ENCODE measurements at places on chromosomes 13 and 19.
A peak's percentile ranks its signal among the peaks of the same experiment; 100 is the strongest.

DNA sequence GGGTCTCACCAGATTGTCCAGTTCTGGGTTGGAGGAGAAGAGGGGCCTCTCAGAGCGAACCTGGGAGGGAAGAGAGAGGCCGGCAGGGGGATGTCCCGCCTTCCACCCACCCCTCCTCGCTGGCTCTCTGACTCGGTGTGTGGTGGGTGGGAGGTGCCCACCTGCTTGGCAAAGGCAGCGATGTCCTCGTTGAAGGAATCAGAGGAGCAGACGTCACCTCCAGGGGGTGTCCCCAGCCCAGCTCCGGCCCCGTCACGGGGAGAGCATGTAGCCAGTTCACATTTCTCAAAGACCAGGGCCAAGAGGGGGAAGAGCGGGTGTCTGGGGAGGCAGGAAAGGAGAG, 2.7 kb downstream of the MEIS3 start:
- no peak for DNase-seq

GRCh38 chr13:23578411-23579071, 8.3 kb downstream of the TNFRSF19 start:
- peak; percentile 67 for DNase-seq

GRCh38 chr13:49791711-49792549, 552 bp downstream of the KPNA3 start:
- DNase-seq: peak; percentile 50

GRCh38 chr13:52428295-52428694, 22.1 kb downstream of the VPS36 start:
- DNase-seq: no peak

DNA sequence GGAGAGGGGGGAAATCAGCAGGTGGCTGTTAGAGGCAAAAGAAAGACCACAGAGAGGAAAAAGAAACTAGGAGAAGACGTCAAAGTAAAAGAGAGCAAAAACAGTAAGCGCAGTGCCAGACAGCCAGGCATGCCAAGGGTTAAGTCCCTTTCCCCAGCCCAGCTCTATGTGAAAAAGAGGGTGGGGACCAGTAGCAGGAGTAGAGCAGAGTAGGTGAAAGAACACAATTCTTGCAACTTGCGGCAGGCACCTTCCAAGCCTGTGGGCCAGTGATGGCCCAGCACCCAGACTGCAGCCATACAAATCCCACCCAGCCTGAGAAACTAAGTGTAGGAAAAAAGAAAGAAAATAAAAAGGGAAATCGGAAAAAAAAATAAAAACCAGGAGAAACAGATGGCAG, 64.2 kb upstream of the ZNF85 start:
- no peak for DNase-seq

DNA sequence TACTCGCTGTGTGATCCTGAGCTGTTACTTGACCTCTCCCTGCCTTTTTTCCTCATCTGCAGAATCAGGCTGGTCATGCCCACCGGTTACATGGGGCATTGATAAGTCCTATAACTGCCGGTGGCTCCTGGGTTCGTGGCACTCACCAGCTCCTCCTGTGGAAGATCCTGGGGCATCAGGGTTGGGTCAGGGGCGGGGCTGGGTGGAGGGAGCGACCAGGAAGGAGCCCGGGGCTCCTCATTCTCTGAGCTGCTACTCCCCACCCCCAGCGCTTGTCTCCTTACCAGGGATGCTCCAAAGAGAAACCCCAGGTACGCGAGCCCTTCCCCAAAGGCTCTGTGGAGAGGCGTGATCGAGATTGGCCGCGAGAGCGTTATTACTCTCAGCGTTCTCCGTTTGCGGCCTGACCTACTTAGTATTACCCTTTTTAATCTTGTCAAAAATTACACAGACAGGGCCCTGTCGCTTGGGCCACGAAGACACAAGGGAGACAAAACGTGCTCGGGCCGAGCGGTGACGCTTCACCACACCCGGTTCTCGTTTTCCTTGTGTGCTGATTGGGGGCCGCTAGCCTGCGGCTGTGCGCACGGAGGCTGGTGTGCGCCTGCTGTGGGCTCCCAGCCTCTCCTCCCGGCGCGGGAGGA, 10.7 kb downstream of the HDGFL2 start:
- no peak for DNase-seq

- no peak for DNase-seq
Measured at GRCh38 chr13:59982631-59983382, 180.9 kb downstream of the DIAPH3 start.

GRCh38 chr13:40667622-40667978, 1.2 kb upstream of the FOXO1 start:
- DNase-seq: peak; percentile 27

DNA sequence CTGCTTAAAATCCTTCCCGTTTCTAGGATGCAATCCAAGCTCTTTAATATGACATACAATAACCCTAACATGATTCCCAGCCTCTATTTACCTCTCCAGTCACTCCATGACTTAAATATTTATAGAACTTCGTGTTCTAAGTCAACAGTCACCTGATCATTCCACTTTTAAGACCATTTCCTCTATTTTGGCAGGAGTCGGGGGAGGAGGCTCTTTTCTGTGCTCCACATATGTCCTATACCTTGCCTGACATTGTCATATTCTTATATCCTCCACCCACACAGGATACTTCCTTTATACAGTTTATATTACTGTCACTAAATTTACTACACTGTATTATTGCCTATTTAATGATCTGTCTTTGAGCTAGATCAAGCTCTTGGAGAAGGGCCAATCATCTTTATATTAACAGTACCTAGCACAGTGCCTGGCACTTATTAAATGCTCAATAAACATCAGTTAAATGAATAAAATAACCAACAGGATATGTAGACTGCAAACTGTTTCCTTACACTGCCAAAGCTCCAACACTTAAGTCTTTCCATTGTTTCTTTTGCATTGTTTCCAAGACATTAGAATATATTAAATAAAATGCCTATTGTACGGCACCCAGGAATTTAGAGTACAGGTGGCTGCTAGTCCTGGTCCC, 2.7 kb downstream of the ARGLU1 start:
- no peak for DNase-seq

GRCh38 chr13:98129059-98129746, 13.7 kb upstream of the FARP1 start:
- no peak for DNase-seq

GRCh38 chr19:55173714-55174409, 6.2 kb downstream of the SYT5 start:
- DNase-seq: peak; percentile 45

DNA sequence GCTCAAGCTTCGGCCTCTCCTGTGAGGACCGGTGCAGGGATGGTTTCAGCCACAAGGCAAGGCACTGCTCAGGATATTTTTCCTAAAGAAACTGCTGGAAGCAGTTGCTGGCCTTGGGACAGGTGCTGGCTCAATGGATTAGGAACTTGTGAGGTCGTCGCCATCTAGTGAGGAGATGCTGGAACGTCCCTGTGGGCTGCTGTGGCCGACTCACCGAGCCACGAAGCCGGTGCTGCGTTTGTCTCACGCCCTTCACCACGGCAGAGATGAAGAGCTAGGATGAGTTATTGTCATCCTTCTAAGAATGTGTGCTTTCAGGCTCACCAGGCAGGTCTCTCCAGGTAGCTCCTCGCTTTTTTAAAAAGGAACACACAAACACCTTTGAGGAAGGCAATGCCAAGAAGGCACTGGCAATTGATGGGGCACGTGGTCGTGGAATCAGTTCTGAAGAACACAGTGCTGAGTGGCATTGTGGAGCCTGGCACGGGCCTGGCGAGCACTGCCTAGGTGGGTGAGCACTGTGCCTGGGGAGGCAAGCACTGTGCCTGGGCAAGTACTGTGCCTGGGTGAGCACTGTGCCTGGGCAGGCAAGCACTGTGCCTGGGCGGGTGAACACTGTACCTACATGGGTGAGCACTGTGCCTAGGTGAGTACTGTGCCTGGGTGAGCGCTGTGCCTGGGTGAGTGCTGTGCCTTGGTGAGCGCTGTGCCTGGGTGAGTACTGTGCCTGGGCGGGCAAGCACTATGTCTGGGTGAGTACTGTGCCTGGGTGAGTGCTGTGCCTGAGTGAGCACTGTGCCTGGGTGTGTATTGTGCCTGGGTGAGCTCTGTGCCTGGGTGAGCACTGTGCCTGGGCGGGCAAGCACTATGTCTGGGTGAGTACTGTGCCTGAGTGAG, 140.4 kb downstream of the TEX29 start:
- DNase-seq: no peak

GRCh38 chr13:48858122-48858902, 117.4 kb upstream of the FNDC3A start:
- no peak for DNase-seq

GRCh38 chr13:65378484-65378883, 1851.7 kb downstream of the PCDH9 start:
- no peak for DNase-seq

- DNase-seq: no peak
Measured at GRCh38 chr13:87961546-87961945, 290.4 kb downstream of the SLITRK5 start.

DNA sequence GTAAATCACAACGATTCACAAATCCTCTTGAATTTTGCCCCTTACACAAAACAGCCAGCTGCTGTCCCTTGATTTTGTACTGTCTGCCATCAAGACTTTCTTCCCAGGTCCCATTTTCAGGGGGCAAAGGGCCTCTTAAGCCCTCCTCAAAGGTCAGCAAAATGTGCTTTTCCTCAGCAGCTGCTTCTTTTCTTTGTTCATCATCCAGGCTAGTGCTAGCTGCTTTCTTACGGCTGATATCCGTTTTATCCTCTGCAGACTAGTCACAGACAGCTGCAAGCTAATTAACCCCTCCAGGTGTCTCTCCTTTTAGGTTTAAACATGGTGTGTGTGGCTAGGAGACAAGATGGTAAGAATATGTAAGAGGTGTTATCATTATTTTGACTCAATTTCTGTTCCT, 90.9 kb downstream of the NALCN start:
- no peak for DNase-seq

- no peak for DNase-seq
Measured at GRCh38 chr13:106110241-106110855, 425.1 kb downstream of the EFNB2 start.

GRCh38 chr19:3821156-3821555, 35.0 kb upstream of the MATK start:
- no peak for DNase-seq

GRCh38 chr19:50646074-50646807, 3.0 kb upstream of the C19orf81 start:
- no peak for DNase-seq

DNA sequence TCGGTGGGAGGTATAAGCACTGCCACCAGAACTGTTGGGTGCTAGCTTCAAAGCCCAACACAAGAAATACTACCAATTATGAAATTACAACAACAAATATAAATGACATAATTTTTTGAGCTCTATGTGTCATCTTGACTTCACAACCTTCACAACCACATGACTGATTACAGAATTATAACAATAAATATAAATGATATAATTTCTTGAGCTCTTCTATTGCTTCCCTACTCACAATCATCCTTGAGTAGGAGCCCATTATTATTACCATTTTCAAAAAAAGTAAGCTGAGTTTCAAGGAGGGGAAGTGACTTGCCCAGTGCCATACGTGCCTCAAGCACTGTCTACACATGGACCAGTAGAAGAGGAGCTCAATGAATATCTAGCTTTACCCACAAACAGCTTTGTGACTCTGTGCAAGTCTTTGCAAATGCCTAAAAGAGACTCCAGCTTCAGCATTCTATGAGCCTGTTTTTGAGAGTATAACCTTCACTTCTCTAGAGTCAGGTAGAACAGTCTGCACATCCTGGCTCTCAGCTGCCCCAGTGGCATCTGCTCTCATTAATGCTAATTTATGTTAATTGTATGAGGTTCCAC, 22.6 kb downstream of the NCAN start:
- no peak for DNase-seq

DNA sequence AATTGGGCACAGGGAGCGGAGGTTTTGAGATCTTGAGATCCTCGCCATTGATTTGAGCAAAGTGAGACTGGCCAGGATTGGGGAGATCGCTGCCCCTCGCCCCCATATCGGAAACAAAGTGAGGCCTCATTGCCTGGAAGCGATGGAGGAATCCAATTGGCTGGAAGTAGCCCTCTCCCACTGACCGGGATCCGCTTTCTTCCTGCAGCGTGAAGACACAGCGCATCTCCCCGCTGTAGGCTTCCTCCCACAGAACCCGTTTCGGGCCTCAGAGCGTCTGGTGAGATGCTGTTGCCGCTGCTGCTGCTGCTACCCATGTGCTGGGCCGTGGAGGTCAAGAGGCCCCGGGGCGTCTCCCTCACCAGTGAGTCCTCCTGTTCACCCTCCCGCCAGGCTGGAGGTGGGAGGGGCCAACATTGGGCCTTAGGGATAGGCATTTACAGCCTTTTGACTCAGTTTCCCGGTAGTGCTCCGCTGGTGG, 438 bp downstream of the PRKCSH start:
- DNase-seq: no peak
